A375 (cell line): ENCODE measurements at places on chromosomes 2 and 18. TPM values are rescaled to one million over a fixed set of nuclear protein-coding genes. Genes with fewer than 3 reads are reported as not detected.

The MC2R gene
- total RNA-seq: not detected in 2 replicates

The CRACDL gene
- total RNA-seq: 0.37 TPM in 1 of 2 replicates, not detected in the other

The UGT1A8 gene
- not detected in 2 replicates for total RNA-seq

The GPR75 gene
- 2.4 and 3.0 TPM in 2 replicates for total RNA-seq

The EFEMP1 gene
- 44.5 and 46.9 TPM in 2 replicates for total RNA-seq

The NT5C1B gene
- not detected in 2 replicates for total RNA-seq
